Stimulated activated CD4-positive, alpha-beta T cell treated with anti-CD3 and anti-CD28 coated beads, Interleukin-1b, Interleukin-23, amount 100 ng/mL, for 1 hour (primary cell): ENCODE measurements at places on chromosomes 6 and 20.

GRCh38 chr6:89978749-89979145, 84.5 kb downstream of the GJA10 start:
- no peak for DNase-seq

DNA sequence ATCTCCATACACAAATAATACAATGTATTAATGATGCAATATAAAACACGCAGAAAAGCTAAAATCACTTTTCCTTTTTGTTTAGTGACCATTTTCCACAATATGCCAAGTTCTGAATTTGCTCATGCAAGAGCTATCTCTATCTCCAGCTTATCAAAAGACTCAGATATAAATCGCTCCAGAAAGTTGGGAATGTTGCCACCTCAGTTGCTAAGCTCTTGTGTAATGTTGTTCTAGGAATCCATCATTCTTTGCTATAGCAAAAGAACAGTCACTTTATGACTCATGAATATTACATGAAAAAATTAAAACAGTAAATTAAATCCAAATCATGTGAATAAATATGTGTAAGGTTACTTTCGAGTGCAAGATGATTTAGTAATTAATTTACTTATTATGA, 8.7 kb downstream of the PLAGL1 start:
- DNase-seq: no peak

DNA sequence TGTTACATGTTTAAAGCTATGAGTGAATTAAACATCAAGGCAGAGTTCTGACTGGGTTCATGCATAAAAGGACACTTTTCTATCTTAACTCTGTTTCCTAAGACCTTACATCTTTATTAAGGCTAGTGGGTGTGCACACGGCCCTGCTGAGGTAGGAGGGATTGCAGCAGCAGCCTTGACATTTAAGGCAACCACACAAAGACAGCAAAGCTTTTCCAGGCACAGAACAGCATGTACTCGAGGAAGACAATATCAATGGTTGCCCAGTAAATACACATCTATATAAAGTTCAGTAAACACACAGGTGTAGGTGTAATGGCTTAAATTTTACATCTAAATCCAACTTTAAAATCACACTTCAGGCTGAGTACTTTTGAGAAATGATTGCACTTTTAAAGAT, 79.8 kb upstream of the LOC128125822 start:
- DNase-seq: no peak

GRCh38 chr20:50333812-50334211, 143.2 kb downstream of the CEBPB start:
- no peak for DNase-seq

- DNase-seq: no peak
These were observed 21.7 kb upstream of the OCSTAMP start for GRCh38 chr20:46572153-46572552.

DNA sequence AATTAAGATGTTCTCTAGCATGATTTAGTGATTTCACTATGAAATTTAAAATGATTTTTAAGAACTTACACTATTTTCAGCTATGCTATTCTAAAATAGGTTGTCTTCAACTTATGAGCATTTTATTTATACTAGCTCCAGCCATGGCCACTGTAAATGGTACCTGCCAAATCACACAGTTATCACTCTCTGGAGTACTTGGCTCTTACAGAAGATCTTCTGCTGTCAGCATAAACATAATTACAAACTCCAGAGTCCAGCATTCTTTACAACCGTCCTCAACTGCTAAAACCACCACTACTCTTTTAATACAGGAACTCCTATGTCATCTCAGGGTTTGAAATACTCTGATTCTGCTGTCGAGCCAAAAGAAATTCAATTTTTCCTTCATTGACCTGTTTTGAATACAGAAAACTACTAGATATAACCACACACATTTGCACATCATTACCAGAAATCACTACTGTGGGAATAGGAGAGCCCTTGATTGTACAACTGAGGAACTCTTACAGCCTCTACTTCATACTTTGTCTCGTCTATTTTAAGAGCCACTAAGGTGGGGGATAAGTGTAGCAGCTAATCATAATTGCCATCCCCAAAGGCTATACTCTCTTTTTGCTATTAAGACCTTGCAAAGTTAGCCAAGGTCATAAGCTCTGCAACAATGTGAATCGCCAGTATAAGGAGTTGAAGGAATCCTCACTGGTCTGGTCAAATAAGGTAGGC, 93.7 kb downstream of the PHIP start:
- DNase-seq: no peak

DNA sequence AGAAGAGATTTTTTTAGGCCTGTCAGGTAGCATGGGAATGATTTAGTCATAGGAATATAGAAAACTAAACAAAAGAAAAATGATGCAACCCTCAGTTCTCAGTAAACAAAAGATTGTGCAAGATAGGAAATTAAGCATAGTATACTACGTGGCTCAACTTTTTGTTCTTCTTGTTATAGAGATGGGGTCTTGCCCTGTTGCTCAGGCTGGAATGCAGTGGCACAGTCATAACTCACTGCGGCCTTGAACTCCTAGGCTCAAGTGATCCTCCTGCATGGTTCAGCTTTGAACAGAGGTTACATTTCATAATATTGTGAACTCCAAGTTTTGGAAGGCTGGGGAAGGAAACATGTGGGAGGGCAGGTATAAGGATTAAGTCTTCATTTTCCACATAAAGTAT, 28.5 kb downstream of the SLX4IP start:
- no peak for DNase-seq

DNA sequence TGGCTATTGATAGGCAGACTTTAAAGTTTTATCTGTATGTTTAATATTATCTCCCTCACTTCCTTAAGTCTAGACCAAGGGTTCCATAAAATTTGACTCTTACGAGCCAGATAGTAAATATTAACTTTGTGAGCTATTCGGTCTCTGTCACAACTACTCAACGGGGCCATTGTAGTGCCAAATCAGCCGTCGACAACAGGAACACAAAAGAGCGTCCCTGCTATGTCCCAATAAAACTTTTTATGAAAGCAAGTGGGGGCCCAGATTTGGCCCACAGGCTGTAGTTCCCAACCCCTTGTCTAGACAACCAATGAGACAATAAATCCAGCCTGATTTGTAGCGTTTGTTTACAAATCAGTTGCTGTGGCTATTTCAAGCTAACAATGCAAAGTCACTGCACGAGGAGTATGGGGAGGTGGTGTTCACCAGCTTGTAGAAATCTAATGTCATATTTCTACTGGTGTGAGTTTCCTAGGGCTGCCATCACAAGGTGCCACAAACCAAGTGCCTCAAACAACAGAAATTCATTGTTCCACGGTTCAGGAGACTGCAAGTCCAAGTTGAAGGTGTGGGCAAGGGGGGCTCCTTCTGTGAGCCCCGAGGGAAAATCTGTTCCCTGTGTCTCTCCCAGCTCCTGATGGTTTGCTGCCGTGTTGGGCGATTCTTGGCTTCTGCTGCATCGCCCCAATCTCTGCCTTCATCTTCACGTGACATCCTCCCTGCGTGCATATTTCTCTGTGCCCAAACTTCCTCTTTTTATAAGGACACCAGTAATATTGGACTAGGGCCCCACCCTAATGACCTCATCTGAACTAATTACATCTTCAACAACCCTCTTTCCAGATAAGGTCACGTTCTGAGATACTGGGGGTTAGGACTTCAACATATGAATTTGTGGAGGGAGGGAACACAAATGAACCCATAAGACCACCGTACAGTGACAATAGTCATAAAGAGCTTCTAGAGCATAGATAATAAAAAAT, 356.0 kb upstream of the JARID2 start:
- DNase-seq: no peak
